ENCODE measurements at places on chromosomes 2 and 18.
A peak's percentile ranks its signal among the peaks of the same experiment; 100 is the strongest.

- DNase-seq = no peak
These were observed 15.0 kb downstream of the CERS6 start for GRCh38 chr2:168471163-168471475.

GRCh38 chr2:206693399-206694137 lies 24.6 kb downstream of the DYTN start:
- peak; percentile 72 for DNase-seq

DNA sequence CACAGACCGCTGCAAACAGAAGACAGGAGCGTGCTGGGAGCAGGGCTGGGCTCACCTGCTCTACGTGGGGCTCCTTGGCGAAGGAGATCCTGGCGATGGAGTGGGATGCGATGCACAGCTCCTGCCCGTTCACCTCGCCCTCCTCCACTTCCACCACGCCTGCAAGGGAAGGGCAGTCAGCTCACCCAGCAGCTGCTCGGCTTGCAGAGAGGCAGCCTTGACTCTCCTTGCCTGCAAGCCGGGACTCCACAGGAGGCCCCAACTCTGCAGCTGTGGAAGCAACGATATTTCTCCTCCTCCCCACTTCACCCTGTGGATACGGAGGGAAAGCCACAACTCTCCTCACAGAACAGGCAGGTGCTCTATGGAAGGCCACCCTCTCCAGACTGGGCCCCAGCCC lies 35.1 kb downstream of the THAP4 start:
- DNase-seq = no peak

DNA sequence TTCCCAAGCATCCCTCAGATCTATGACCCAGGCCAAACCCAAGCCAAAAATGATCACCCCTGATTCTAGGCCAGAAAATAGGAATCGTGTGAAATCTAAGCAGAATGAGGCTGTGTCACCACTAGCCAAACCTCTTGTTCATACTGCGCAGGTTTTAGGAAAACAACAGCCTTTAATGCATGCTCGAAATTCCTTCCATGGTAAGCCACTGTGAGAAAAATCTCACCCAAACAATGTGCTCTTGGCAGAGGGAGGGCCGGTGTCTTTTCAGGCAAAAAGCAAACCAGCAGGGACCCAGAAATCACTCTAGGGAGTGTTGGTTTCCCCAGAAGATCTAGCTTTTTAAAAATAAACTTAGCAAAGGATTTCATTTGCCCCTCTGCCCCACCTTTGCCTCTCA lies 71.2 kb upstream of the FOSL2 start:
- DNase-seq = no peak

DNA sequence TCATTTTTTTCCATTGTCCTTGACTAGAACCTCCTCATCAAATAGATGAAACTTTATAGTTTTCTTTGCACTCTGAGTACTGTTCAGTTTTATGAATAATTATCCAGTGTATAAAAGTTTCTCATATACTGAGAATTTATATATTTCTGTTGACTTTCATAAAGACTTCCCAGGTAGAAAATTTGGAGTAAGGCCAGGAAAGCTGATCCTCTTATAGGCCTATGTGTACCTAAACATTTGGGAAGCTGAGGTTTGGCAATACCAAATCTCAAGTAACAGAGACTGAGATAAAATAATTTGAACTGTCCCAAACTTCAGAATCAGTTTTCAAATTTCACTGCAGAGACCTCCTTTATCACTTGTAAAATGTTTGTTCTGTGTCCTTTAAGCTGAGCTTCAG lies 43.4 kb downstream of the CCDC102B start:
- DNase-seq = no peak

DNA sequence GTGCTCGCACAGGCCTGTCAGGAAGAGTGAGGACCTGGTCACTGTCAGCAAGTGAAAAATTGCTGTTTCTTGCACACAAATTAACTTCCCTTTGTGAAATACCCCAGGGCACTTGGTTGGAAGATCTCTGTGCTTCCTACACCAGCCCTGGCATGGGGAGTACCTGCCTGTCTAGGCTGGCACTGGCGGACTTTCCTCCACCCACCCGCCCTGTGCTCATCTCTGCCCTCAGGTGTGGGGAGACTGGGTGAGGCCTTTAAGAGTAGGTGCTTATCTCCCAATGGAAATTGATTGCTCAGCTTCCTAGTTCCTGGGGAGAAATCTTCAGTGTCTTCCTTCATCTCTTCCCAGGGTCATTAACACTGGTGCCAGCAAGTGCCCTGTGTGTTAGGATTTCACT lies 42.1 kb downstream of the IMPA2 start:
- no peak for DNase-seq

GRCh38 chr2:224532931-224533330 lies 52.2 kb downstream of the CUL3 start:
- DNase-seq = no peak

DNA sequence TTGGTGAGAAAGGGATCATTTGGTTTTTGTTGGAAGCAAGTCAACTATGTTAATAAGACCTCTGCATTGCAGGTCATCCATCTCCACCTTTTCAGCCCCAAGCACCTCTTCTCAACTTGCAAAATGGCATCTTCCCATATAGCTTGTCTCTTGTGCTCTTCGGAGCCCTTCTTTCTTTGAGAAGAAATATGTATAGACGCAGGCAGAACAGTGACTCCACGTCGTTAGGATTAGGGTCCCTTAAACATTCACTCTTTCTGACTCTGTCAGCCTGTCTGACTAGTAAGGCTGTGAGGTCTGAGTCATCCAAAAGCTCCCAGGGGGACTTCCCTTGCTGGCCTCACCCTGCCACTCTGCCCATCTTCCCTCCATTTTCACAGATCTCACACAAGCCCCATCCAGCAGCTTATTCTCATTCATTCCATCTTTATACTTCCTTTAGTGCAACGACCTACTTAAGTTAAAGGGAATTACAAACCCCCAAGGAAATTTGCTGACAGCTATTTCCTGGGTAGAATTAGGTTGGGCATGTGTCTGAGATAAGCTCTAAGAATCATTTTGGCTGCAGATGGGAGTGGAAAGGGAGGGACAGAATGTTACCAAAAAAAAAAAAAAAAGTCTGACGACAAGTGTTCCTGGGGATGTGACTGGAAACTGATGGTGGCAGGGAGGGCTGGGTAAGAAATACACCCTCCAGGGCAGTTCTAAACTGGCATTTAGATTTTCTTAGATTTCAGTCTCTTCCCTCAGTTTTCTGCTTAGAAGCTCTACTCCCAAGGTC lies 37.7 kb upstream of the MEX3C start:
- no peak for DNase-seq

DNA sequence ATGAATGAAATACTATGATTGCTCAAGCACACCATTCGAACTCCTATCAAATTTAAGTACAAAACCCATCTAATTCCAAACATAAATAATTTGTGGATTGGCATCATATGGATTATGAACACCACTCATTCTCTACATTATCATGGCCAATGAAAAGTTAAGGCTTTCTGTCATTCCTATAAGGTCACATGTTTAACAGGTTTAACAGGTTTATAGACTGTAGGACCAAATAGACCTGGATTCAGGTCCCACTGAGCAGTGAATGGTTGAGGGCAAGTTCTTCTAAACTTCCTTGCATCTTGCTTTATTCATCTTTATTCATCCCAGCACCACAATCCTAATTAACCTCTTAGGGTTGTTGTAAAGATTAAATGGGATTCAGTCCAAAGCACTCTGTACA lies 33.4 kb downstream of the FBXO36 start:
- DNase-seq = no peak

DNA sequence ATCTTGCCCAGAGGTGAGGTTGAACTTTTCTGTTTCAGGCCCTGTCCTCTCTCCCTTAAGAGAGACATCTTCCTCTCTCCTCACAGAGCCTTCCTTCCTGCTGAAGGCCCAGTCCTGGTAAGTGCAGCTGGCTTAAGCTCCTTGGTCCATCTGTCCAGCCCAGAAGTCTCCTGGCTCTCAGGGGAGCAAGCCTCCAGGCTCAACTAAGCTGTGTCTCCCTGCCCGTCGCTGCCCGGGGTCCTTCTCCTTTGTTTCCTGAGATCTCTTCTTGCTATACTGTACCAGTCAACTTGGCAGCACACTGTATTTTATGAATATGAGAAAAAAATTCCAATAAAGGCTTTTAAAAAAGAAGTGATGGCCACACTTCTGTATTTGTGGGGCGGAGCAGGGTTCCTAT lies 77.4 kb downstream of the KCNF1 start:
- no peak for DNase-seq

- DNase-seq = peak; percentile 73
These were observed 246.1 kb downstream of the TWIST2 start for GRCh38 chr2:239093952-239094351.

GRCh38 chr2:168525716-168526446 lies 69.8 kb downstream of the CERS6 start:
- DNase-seq = no peak

GRCh38 chr18:58541146-58541788 lies 87.6 kb downstream of the ALPK2 start:
- DNase-seq = no peak

DNA sequence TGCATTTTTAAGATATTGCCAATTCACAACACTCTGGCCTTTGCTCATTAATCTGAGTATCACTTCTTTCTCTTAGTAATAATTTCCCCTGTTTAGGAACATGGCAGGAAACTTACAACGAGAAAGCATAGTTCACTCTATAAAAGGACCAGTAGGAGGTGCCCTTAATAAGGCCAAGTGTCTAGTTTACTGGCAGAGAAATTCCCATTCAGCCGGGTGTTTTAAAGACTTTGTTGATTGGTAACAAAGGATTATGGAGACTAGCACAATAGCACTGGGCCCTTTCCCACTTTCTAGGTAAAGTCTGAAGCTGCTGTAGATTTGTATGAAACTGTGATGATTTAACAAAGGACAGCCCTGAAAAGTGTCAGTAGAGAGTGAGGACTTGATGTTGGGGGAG lies 3.1 kb downstream of the DCC start:
- no peak for DNase-seq

- peak; percentile 61 for DNase-seq
These were observed 203.0 kb downstream of the SOCS6 start for GRCh38 chr18:70491734-70492348.

DNA sequence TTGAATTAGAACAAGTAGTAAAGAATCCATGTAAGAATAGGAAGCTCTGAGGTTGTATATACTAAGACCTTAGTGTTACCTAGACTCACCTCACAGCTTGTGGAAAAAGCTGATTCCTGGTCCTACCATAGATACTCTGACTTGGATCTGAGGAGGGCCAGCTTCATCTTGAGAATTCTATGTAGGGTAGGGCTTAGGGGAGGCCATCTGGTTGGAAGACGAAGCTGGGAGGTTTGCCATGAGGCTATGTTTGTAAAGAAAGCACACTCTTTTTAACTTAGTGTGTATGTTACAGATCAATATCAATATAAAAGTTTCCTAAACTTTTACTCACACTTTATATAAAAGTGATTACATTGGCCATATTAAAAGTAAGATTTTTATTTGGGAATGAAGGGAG lies 77.1 kb upstream of the GALNT5 start:
- no peak for DNase-seq

- DNase-seq = peak; percentile 78
These were observed 35.1 kb upstream of the RASGRP3 start for GRCh38 chr2:33441235-33441810.

DNA sequence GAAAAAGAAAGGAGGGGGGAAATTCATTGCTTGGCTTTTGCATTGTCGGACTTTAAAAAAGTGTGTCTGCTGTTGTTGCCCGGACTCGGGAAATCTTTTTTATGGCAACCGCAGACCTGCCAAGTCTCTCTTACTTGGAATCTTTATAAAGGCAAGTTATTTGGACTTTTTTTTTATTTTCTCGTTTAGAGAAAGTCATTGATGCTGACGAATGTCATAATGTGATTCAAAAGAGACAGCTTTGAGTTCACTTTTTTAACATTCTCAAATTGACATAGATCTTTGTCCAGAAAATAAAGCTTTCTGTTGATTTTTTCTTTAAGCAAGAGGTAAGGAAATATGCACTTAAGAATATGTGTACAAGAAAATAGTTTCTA lies 651 bp upstream of the ZNF521 start:
- DNase-seq = no peak

- DNase-seq = peak; percentile 80
These were observed 34.5 kb upstream of the STPG4 start for GRCh38 chr2:47189635-47190034.
